Large intestine (tissue), 12 donors: ENCODE measurements at places on chromosomes 12 and 14. TPM values are rescaled to one million over a fixed set of nuclear protein-coding genes. Genes with fewer than 3 reads are reported as not detected.
A peak's percentile ranks its signal among the peaks of the same experiment; 100 is the strongest.

- no peaks in the 10 kb centered on the region for H3K4me1 ChIP-seq
- DNase-seq = no peak
- H3K36me3 ChIP-seq = peaks cover 1% of the 10 kb centered on the region
- H3K4me3 ChIP-seq = no peak overlapping the region
These were observed 97.9 kb downstream of the PAWR start for GRCh38 chr12:79592865-79593264.

DNA sequence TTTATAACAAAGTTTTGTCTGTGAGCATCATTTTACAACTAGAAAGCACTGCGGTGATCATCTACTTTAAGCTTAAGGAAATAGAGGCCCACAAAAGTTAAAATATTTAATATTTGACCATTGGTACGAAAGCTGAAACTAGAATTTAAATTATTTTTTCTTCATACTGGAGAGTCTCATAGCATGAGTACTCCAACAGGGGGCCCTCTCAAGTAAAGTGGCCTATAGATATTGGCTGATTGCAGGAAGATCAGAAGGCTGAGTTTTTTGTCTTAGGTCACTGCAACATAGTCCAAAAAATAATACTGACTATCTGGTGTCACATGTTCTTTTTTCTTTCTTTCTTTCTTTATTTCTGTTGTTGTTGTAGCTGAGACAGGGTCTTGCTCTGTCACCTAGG, 75.3 kb upstream of the ZDHHC17 start:
- no peak overlapping the region for H3K4me3 ChIP-seq
- H3K27me3 ChIP-seq = no peaks in the 10 kb centered on the region
- no peak for DNase-seq
- no peaks in the 10 kb centered on the region for H3K36me3 ChIP-seq
- no peak overlapping the region for H3K27ac ChIP-seq
- H3K4me1 ChIP-seq = no peaks in the 10 kb centered on the region

GRCh38 chr12:38831715-38832114, 73.7 kb downstream of the CPNE8 start:
- H3K27ac ChIP-seq = no peak overlapping the region
- no peak for DNase-seq
- no peaks in the 10 kb centered on the region for H3K4me1 ChIP-seq

Gene CPNE6
- 0.31 TPM for polyA plus RNA-seq

DNA sequence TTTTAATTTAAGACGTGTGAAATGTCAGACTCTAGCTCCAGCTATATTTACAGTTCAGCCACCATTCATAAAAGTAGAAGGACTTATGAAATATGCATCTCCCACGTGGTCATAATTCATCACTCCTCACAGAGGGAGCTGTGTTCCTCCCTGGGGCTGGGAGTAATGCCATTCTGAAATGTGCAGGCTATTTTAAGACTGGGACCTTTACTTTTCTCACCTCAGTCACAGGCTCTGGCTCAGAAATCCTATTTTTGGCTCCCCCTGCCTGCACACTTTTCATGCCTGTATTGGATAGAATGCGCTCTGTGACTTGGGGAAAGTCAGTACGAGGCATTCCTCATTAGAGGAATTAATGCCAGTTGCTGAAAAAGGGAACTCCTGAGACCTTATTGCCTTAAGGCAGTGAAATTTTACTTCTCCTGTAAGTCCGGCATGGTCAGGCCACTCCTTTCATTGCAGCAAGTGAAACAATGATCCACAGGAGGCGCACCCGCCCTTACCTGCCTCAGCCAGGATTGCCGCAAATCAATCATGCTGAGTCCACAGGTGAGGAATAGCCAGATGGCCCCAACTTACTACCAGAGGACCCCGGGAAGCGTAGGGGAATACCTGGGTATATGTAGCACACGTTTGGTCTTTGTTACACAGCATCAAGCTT, 1133.2 kb upstream of the TMEM132C start:
- no peaks in the 10 kb centered on the region for H3K36me3 ChIP-seq
- no peaks in the 10 kb centered on the region for H3K4me1 ChIP-seq
- DNase-seq = no peak
- H3K4me3 ChIP-seq = no peak overlapping the region
- no peak overlapping the region for H3K27ac ChIP-seq

GRCh38 chr14:34536951-34537676, 2.4 kb downstream of the EAPP start:
- H3K4me1 ChIP-seq = peaks cover 15% of the 10 kb centered on the region
- H3K27ac ChIP-seq = peak overlapping the region; percentile 94
- no peaks in the 10 kb centered on the region for H3K27me3 ChIP-seq
- peaks cover 39% of the 10 kb centered on the region for H3K36me3 ChIP-seq

Gene TMEM233
- polyA plus RNA-seq = 0.51 TPM

Gene PPP4R4
- polyA plus RNA-seq = 0.16 TPM

DNA sequence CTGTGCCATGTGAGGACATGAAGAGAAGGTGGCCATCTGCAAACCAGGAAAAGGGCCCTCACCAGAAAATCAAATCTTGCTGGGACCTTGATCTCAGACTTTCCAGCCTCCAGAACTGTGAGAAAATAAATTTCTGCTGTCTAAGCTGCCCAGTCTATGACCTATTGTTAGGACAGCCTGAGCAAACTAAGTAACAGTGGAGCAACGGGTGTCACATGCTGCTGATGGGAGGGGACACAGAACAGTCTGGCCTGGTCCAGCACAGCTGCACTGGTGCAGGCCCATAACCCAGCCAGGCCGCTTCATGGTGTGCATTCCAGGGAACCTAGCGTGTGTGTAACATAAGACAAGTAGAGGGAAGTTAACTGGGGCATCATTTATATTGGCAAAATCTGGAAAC, 42.1 kb downstream of the GRIP1 start:
- H3K27ac ChIP-seq = no peak overlapping the region
- no peaks in the 10 kb centered on the region for H3K36me3 ChIP-seq
- H3K4me3 ChIP-seq = no peak overlapping the region
- no peak for DNase-seq
- no peaks in the 10 kb centered on the region for H3K4me1 ChIP-seq
- H3K27me3 ChIP-seq = no peaks in the 10 kb centered on the region

Gene ERH
- polyA plus RNA-seq = 163 TPM

- no peak overlapping the region for H3K4me3 ChIP-seq
- no peaks in the 10 kb centered on the region for H3K36me3 ChIP-seq
- H3K27ac ChIP-seq = no peak overlapping the region
- DNase-seq = peak; percentile 20
These were observed 95.1 kb downstream of the NT5DC3 start for GRCh38 chr12:103745962-103746361.

GRCh38 chr14:94474581-94475031, 1.4 kb downstream of the SERPINA9 start:
- no peak for DNase-seq
- no peaks in the 10 kb centered on the region for H3K27me3 ChIP-seq
- H3K36me3 ChIP-seq = no peaks in the 10 kb centered on the region
- no peak overlapping the region for H3K4me3 ChIP-seq

Gene DCAF5
- polyA plus RNA-seq = 46.0 TPM

Gene TPH2
- polyA plus RNA-seq = 0.04 TPM

- no peak overlapping the region for H3K27ac ChIP-seq
- DNase-seq = no peak
- peaks cover 21% of the 10 kb centered on the region for H3K4me1 ChIP-seq
- H3K4me3 ChIP-seq = no peak overlapping the region
- H3K36me3 ChIP-seq = no peaks in the 10 kb centered on the region
These were observed 38.7 kb downstream of the SLC6A12 start for GRCh38 chr12:175250-175649.

GRCh38 chr12:55073043-55074022, 52.9 kb upstream of the OR9K2 start:
- DNase-seq = peak; percentile 55
- no peaks in the 10 kb centered on the region for H3K27me3 ChIP-seq
- H3K27ac ChIP-seq = no peak overlapping the region
- H3K4me3 ChIP-seq = no peak overlapping the region
- no peaks in the 10 kb centered on the region for H3K4me1 ChIP-seq
